Testis (tissue), 5 donors: ENCODE measurements at places on chromosomes 7 and 10. TPM values are rescaled to one million over a fixed set of nuclear protein-coding genes. Genes with fewer than 3 reads are reported as not detected.

GRCh38 chr10:33180390-33180789 lies 154.1 kb downstream of the NRP1 start:
- H3K4me1 ChIP-seq: peaks cover 5% of the 10 kb centered on the region
- no peak for DNase-seq
- H3K4me3 ChIP-seq: no peak overlapping the region
- H3K36me3 ChIP-seq: no peaks in the 10 kb centered on the region

GRCh38 chr10:75770626-75771081 lies 339.2 kb downstream of the LRMDA start:
- no peaks in the 10 kb centered on the region for H3K36me3 ChIP-seq
- H3K27me3 ChIP-seq: no peaks in the 10 kb centered on the region
- no peak overlapping the region for H3K4me3 ChIP-seq
- H3K27ac ChIP-seq: no peak overlapping the region
- no peak for DNase-seq

GRCh38 chr10:42753507-42754154 lies 29.0 kb upstream of the BMS1 start:
- H3K4me1 ChIP-seq: no peaks in the 10 kb centered on the region
- H3K36me3 ChIP-seq: no peaks in the 10 kb centered on the region
- peak overlapping the region; percentile 61 for H3K4me3 ChIP-seq
- no peak overlapping the region for H3K27ac ChIP-seq

DNA sequence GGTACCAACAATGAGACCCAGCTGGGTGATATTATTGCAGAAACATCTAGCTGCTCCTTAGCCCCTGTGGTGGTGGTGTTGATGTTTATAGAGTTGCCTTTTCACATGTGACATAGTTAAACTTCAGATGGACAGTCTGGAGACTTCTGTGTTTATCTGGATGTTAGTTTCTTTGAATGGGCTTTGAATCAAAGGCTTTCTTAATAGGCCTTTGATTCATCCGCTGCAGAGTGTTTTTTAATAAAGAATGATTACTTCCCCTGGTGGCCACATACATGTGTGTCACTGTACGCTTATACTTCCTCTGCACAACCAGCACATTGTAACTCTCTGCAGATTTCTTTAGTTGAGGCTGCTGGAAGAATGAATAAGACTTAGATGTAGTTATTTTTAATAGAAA lies 221.0 kb downstream of the DYNC1I1 start:
- no peak overlapping the region for H3K4me3 ChIP-seq
- H3K36me3 ChIP-seq: no peaks in the 10 kb centered on the region
- no peaks in the 10 kb centered on the region for H3K27me3 ChIP-seq
- DNase-seq: no peak

DNA sequence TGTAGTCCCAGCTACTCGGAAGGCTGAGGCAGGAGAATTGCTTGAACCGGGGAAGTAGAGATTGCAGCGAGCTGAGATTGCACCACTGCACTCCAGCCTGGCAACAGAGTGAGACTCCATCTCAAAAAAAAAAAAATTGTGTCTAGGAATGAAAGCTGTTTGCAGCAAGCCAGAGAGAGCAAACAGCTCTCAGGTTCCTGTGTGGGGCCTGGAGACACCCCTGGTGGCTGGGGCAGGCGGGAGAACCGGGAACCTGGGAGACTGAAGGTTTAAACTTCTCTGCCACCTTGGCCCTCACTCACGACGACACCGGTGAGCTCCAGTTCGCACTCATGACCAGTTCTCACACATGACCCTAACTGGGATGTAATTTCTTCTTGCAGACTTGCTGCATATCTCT lies 13.2 kb upstream of the UNCX start:
- no peaks in the 10 kb centered on the region for H3K36me3 ChIP-seq
- H3K4me1 ChIP-seq: no peaks in the 10 kb centered on the region
- no peak overlapping the region for H3K27ac ChIP-seq
- H3K27me3 ChIP-seq: no peaks in the 10 kb centered on the region

- peaks cover 2% of the 10 kb centered on the region for H3K4me1 ChIP-seq
- no peak for DNase-seq
- H3K4me3 ChIP-seq: peak overlapping the region; percentile 49
Observed at GRCh38 chr7:50793947-50794570, 11.4 kb upstream of the GRB10 start.

DNA sequence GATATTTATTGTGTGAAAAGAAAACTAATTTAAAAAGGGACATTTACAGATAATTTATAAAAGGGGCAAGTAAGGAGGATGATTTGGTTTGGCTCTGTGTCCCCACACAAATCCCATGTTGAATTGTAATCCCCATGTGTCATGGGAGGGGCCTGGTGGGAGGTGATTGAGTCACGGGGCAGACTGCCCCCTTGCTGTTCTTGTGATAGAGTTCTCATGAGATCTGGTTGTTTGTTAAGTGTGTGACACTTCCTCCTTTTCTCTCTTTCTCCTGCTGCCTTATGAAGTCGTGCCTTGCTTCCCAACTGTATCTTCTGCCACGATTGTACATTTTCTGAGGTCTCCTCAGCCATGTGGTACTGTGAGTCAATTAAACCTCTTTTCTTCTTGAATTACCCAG lies 171.0 kb upstream of the SEMA3E start:
- H3K36me3 ChIP-seq: no peaks in the 10 kb centered on the region
- no peak overlapping the region for H3K27ac ChIP-seq
- H3K4me3 ChIP-seq: no peak overlapping the region

Gene OPN1SW
- not detected for total RNA-seq

Gene CNOT4
- total RNA-seq: 53.2 TPM

Gene ZNF365
- total RNA-seq: 1.2 TPM

- no peaks in the 10 kb centered on the region for H3K36me3 ChIP-seq
- H3K27me3 ChIP-seq: no peaks in the 10 kb centered on the region
- DNase-seq: no peak
- H3K27ac ChIP-seq: no peak overlapping the region
Observed at GRCh38 chr7:7164591-7164990, 17.8 kb upstream of the C1GALT1 start.

Gene IL2RA
- total RNA-seq: 0.62 TPM

- no peaks in the 10 kb centered on the region for H3K27me3 ChIP-seq
- H3K4me3 ChIP-seq: no peak overlapping the region
- DNase-seq: no peak
- no peak overlapping the region for H3K27ac ChIP-seq
- no peaks in the 10 kb centered on the region for H3K36me3 ChIP-seq
- H3K4me1 ChIP-seq: peaks cover 6% of the 10 kb centered on the region
Observed at GRCh38 chr10:122379041-122379440, 4.5 kb downstream of the PLEKHA1 start.

DNA sequence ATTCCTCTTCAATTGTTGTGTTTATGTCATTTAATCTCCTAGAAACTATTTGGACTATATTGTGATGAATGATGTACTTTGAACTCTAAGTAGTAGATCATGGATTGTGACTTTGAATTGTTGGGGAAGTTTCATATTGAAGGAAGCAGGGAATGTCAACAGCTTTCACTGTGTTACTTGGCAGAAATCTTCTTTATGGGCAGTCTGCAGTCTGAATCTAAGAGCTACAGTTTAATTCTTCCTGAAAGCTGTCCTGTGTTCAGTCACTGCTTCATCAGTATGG lies 91.6 kb downstream of the PPP1R9A start:
- H3K27ac ChIP-seq: no peak overlapping the region
- H3K4me1 ChIP-seq: no peaks in the 10 kb centered on the region
- no peak for DNase-seq
- no peaks in the 10 kb centered on the region for H3K36me3 ChIP-seq

GRCh38 chr10:815338-816090 lies 116.0 kb downstream of the LARP4B start:
- no peaks in the 10 kb centered on the region for H3K27me3 ChIP-seq
- H3K27ac ChIP-seq: no peak overlapping the region
- H3K4me3 ChIP-seq: no peak overlapping the region
- H3K36me3 ChIP-seq: no peaks in the 10 kb centered on the region
- no peak for DNase-seq
- H3K4me1 ChIP-seq: no peaks in the 10 kb centered on the region

Gene HILPDA
- 34.3 TPM for total RNA-seq

- no peak for DNase-seq
- H3K36me3 ChIP-seq: no peaks in the 10 kb centered on the region
- H3K4me1 ChIP-seq: peaks cover 7% of the 10 kb centered on the region
- no peak overlapping the region for H3K4me3 ChIP-seq
- no peak overlapping the region for H3K27ac ChIP-seq
- no peaks in the 10 kb centered on the region for H3K27me3 ChIP-seq
Observed at GRCh38 chr7:47693216-47693615, 111.3 kb upstream of the TNS3 start.

GRCh38 chr10:129541200-129541599 lies 74.2 kb downstream of the MGMT start:
- no peaks in the 10 kb centered on the region for H3K27me3 ChIP-seq
- no peaks in the 10 kb centered on the region for H3K4me1 ChIP-seq
- DNase-seq: peak; percentile 35
- H3K4me3 ChIP-seq: no peak overlapping the region

DNA sequence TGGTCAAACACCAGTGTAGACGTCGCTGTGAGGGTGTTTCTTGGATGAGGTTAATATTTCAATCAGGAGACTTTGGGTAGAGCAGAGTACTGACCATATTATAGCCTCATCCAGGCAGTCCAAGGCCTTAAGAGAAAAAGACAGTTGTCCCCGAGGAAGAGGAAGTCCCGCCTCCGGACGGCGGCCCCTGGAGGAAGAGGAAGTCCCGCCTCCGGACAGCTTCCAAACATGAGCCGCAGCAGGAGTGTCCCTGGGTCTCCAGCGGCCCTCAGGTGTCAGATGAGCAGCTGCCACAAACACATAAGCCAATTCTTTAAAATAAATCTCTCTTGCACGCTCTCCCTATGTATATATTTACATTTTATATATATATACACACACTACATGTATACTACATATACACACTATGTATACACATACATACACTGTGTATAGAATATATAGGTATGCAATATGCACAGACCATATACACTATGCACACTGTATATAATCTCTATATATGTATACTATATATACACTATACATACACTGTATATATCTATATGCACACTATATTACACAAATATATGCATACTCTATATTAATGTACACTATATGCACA lies 37.5 kb downstream of the PWWP2B start:
- H3K27ac ChIP-seq: no peak overlapping the region
- no peaks in the 10 kb centered on the region for H3K36me3 ChIP-seq
- no peak for DNase-seq

Gene RELN
- total RNA-seq: 5.8 TPM

Gene HOXA4
- total RNA-seq: 3.4 TPM

Gene C10orf62
- 373 TPM for total RNA-seq

DNA sequence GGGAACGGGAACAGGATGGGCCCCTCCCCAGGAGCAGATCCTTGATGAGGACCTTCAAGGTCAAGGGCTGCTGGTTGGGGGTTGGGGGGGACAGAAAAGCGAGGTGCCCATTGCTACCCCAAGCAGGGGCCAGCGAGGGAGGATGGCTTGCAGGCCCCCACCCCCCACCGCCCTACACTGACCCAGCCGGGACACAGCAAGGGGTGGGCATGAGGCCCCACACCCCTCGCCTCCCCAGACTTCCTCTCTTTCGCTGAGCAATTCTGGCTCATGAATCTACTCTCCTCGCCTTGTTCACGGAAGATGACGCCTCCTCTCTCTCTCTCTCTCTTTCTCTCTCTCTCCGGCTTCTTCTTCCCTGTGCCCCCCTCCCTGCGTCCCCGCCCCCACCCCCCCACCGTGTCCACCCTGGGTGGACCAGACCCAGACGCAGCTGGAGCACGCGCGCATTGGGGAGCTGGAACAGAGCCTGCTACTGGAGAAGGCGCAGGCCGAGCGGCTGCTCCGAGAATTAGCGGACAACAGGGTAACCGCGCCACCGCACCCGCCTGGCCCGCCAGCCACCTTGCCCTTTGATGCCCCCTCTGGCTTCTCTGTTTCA lies 81.1 kb upstream of the GTF2IRD1 start:
- H3K27ac ChIP-seq: peak overlapping the region; percentile 41
- peak; percentile 46 for DNase-seq
- no peaks in the 10 kb centered on the region for H3K36me3 ChIP-seq
- peaks cover 4% of the 10 kb centered on the region for H3K4me1 ChIP-seq
- H3K27me3 ChIP-seq: no peaks in the 10 kb centered on the region

- H3K4me1 ChIP-seq: no peaks in the 10 kb centered on the region
- H3K27ac ChIP-seq: no peak overlapping the region
- no peak overlapping the region for H3K4me3 ChIP-seq
- H3K36me3 ChIP-seq: no peaks in the 10 kb centered on the region
- no peaks in the 10 kb centered on the region for H3K27me3 ChIP-seq
Observed at GRCh38 chr10:2335626-2336025, 598.3 kb upstream of the ADARB2 start.

- H3K27ac ChIP-seq: no peak overlapping the region
- H3K4me3 ChIP-seq: no peak overlapping the region
- no peak for DNase-seq
- H3K4me1 ChIP-seq: no peaks in the 10 kb centered on the region
- H3K36me3 ChIP-seq: no peaks in the 10 kb centered on the region
Observed at GRCh38 chr10:44651834-44652233, 259.3 kb upstream of the TMEM72 start.

Gene CFAP46
- total RNA-seq: 67.6 TPM
